ENCODE measurements at places on chromosomes 6 and 20.

DNA sequence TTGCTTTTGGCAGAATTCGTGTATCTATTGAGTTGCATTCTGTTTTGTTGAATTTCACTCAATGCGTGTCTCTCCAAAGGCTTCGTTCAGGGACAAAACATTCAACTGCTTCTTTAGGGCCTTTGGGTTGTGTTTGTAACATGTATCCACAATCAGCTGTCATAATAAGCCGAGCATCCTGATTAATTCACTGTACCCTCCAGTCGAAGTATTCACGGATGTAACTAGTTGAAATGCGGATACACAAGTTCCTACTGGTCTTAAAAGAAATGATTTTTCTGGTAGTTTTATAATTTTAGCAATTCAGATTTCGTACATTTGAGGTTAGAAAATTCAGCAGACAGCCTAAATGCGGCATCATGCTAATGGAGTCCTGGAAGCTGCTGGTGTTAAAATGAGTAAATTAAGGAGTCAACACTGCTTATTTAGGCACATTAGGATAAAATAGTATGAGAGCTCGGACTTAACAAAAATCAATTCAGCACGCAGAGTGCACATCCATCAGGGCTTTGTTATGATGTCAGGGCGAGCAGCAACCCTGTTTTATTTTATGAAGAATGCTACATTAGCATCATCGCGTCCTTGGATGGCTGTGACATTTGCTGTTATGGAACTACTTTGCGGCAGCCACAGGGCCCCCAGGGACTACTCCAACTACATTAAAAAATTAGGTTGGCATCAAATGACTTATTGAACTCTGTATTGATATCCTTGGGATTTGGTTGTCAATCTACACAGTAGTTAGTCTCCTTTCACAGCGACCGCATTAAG lies 489.3 kb upstream of the FLRT3 start:
- DNase-seq = no peak

DNA sequence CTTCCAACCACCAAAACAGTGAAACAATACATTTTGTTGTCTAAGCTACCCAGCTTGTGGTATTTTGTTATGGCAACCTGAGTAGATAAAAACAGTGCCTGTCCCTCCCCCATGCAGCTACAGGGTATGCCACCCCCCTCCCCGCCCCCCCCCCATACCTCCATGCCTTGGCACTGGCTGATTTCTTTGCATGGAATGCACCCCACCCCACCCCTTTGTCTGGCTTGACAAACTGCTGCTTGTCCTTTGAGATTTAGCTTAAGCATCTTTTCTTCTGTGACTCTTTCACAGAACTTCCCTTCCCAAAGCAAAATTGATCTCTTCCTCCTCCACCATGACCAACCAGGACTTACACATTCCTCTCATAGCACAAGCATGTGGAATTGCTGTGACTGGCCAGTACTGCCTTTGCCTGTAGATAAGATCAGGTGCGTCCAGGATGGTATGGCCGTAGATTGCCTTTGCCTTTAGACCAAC lies 64.6 kb upstream of the ADGRF1 start:
- DNase-seq = no peak

DNA sequence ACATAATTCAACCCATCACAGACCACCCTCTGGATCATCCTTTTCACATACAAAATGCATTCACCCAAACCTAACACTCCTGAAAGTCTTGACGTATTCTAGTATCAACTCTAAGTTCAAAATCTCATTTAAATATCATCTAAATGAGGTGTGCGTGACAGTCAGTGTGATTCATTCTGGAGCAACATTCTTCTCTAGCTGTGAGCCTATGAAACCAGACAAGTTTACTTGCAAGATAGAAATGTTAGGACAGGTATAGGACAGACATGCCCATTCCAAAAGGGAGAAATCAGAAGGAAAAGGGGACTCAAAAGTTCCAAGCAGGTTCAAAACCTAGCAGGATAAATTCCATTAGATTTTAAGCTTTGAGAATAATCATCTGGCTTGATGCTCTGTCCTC lies 329.7 kb downstream of the CD83 start:
- no peak for DNase-seq

DNA sequence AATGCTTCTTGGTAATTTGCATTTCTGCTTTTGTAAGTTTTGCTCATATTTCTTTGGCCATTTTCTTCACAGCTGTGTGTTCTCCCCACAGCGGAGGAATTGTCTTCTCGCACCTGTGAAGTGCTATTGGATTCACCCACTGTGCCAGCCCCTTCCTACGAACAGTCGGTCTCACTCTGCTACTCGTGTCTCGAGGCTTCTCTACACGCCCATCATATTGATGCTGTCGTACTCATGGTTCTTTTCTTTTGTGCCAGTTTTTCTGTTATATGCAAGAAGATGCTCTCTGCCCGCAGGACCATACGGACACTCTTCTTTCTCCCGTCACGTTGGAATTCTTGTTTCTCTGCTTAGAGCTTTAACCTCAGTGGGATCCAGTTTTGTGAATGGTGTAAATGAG lies 200.3 kb downstream of the DLL1 start:
- no peak for DNase-seq

DNA sequence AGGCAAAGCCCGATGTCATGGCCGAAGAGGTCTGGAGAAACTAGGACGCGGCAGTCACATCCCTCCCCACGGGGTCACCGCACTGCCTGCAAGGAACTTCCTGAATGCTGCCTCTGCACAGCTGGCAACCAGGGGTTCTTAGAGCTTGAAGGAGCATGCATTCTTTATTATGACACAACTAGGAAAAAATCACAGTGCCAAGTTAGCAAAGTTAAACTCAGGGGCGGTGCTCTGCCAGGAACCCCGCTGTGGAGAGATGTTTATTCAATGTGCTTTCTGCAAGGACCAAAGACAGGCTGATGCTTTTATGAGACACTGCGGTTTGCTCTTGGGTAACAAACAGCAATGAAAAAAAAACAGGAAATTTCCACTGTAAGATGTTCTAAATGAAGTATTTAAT lies 287.3 kb upstream of the FOXQ1 start:
- DNase-seq = no peak

- DNase-seq = no peak
Measured at GRCh38 chr20:22586645-22587310, 2.4 kb upstream of the FOXA2 start.

- DNase-seq = no peak
Measured at GRCh38 chr6:36893976-36894932, 8.5 kb downstream of the C6orf89 start.

DNA sequence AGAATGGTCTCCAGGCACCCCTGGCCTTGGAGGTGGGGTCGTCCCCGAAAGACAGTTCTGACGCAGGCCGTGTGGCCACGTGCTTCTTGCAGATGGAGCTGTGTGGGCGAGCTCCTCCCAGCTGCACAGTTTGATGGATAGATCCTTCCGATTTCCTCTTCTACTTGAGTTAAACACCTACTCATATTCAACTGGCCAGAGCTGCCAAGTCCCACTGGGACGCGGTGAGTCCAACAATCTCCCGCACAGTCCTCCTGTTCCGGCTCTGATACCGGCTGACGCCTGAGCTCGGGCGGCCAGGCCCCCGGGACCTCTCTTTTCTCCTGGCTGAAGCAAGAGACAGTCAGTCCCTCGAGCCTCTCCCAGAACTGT lies 57.9 kb upstream of the DACT2 start:
- DNase-seq = no peak

DNA sequence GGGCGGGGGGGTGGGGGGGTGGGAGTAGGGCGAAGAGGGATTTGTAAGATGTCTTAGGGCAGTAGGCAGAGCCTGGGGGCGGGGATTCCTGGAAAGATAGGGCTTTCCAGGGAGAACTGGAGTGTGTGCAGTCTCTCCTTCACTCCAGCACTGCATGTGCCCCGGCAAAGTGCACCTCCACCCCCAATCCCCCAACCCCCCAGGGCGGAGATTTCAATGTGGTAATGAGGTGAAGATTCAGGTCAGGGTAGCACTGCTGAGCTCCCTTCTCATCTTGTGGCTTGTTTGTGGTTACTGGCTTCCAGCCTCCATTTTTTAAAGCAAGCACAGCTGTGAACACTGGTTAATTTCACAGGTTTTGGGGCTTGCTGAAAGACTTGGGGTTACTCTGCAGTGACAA lies 5.9 kb downstream of the TMEM239 start:
- no peak for DNase-seq

DNA sequence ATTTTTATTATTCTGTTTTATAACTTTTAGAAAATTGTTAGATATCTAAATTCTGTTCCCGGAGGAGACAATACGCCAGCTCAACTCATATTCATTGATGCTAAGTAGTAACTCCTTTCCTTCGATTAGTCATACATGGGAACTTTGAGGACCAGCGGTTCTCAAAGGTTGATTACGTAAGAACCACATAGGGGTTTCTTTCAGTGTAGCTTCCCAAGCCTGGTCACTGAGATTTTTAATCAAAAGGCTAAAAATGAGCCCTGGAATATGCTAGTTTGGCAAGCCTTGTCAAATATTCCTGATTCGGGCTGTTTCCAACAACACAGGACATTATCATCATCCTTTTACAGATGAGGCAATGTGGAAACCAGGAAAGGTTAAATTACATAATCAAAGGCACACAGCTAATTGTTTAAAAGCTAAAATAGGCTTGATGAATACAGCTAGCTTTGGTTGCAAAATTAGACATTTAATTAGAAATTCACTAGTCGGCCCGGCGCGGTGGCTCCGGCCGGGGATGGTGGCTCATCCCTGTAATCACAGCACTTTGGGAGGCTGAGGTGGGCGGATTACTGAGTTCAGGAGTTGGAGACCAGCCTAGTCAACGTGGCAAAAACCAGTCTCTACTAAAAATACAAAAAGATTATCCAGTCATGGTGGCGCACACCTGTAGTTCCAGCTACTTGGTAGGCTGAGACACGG lies 14.6 kb upstream of the MEI4 start:
- no peak for DNase-seq

- DNase-seq = no peak
Measured at GRCh38 chr20:57332105-57333089, 2.8 kb downstream of the SPO11 start.

DNA sequence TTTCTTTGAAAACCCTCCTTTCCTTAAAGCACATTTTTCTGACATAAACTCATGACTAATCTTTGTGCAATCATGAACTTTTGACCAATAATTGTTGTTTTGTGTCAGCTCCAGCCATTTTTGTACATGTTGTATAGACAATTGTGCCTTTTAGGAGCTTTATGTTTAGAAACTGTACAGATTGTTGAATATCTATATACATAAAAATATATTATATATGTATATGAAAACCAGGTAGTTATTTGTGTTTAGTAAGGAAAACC lies 125.7 kb upstream of the EDN1 start:
- DNase-seq = no peak

DNA sequence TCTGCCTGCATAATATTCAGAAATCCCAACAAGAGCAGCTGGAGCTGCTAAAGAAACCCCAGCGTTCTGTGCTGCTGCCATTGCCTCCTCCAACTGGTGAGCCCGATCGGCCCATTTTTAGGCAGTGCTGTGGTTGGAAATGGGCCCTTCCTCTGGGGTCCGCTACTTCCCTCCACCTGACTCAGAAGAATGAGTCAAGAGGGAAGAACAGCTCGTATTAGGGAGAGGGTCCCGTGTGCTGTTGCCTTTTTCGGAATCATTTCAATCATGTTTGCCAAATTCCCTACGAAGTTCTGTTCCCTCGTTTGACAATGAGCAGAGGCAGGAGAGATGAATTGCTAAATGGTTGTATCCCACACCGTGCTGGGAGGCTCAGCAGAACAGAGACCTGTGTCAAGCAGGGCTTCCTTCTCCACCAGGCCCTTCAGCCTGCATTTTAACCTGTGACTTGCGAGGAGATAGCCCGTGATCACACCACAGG lies 38.4 kb downstream of the THBS2 start:
- no peak for DNase-seq

DNA sequence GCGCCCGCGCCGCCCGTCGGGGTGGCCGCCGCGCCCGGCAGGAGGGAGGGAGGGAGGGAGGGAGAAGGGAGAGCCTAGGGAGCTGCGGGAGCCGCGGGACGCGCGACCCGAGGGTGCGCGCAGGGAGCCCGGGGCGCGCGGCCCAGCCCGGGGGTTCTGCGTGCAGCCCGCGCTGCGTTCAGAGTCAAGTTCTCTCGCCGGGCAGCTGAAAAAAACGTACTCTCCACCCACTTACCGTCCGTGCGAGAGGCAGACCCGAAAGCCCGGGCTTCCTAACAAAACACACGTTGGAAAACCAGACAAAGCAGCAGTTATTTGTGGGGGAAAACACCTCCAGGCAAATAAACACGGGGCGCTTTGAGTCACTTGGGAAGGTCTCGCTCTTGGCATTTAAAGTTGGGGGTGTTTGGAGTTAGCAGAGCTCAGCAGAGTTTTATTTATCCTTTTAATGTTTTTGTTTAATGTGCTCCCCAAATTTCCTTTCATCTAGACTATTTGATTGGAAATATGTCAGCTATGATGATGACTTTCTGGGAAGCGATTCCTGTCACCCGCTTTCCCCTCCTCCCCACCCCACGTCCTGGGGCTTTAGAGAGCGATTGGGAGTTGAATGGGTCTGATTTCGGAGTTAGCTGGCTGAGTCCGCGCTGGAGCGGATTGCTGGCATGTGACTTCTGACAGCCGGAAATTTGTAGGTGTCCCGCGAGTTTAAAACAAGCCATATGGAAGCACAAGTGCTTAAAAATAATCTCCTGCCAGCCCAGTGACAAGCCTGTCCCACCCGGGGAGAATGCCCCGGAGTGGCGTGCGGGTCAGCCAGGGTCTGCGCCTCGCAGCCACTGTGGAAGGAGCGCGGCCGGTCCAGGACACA lies 1.1 kb downstream of the ESR1 start:
- no peak for DNase-seq

DNA sequence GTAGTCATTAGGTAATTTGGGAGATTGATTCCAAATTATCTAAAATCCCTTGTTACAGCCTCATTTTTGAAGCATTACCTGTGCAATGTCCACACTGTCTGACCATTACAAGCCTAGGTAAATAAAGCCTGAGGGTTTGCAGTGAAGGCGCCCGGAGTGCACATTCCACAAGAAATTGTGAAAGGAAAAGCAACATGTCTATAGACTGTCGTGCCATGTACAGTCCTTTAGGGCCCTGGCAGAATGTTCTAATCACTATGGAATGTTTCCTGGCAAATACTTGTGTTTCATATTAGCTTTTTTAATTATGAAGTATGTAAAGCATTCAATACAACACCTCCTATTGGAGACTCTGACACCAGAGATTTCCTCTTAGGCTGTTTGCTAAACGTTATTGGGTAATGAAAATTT lies 28.9 kb downstream of the PREP start:
- DNase-seq = no peak
